CD14-positive monocyte (primary cell): ENCODE measurements at places on chromosomes 2 and 18.

- DNase-seq = no peak
Measured at GRCh38 chr18:24928301-24928878, 423.6 kb downstream of the ZNF521 start.

DNA sequence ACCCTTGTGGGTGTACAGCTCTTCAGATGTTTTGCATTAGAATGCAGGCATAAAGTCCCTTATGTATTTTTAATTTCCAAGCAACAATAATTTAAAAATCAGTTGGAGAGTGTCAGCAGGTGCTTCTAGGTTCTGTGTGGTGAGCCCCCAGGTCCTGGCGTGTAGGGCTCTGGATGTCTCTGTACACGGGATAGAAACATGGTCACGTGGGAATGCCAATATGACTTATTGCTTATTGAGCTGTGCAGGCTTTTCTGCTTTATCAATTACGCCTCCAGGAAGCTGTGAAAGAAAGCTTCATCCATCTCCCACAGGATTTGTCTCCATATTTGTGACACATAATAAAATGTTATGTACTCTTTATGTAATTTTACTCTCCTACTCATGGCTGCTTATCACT is 37.8 kb downstream of the PRELID3A start:
- no peak for DNase-seq

DNA sequence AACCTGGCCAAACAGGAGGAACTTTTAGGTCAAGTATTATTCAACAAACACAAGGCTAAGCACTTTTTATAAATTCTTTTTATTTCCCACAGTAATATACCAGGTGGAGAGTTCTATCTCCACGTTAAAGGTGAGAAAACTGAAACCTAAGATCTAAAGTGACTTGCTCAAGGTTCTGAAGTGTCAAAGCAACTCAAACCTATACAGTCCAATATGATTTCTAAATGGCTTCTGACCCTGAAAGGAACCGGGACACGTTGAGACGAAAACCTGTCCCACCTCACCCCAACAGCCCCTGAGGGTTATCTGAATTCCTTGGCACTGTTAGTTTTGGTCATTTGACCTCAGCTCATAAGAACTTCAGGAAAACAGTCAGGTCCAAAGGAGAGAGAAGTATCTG is 814.5 kb upstream of the LRATD1 start:
- DNase-seq = no peak

DNA sequence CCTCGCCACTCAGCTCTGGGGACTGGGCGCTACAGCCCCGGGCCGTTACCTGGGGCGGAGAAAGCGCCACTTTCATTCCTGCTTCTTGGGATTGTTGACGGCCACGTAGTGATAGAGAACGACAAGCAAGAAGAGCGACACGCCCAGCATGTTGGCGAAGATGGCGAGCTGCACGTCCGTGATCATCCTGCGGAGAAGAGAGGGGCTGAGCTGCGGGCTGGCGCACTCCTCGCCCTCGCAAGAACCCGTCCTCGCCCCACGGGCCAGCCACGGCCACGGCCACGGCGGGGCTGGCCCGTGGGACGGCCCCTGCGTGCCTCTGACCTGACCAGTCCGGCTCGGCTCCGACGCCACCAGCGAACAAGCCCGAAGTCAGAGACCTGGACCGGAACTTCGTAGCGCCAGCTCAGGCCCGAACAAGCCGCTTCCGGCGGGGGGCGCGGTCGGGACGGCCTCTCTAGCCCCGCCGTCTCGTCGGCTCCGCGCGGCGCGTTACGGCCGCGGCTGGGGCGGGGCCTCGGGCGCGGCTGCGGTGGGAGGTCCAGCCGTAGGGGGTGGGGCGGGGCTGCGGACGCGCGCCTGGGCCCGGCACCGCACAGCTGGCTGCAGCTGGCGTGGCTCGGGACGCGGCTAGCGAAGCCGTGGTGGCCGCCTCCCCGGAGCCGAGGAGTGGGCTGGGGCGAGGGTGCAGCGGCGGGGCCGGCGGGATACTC is at the start of gene OST4:
TSS of gene OST4 (minus strand) at position 378 of the 713 bp plus-strand sequence.
- DNase-seq = peak; percentile 84

GRCh38 chr2:11766016-11766415 is 19.6 kb downstream of the LPIN1 start:
- DNase-seq = no peak

- no peak for DNase-seq
Measured at GRCh38 chr2:98959810-98960507, 23.9 kb upstream of the CRACDL start.

DNA sequence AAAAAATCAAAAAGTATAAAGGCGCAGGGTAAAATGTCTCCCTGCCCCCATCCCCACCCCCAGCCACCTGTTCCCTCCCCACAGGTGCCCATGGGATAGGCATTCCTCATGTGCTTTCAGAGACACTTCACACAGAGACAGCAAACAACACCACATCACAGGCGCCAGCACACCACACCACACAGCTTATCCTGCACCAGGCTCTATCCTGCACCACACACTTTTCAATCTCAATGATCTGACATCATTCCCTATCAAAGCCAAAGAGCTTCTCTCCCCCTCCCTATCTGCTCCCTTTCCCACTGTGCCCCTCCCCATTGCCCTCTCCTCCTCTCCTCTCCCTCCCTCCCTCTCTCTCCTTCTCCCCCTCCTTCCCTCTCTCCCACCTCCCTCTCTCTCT is 15.5 kb downstream of the FAM178B start:
- DNase-seq = no peak

DNA sequence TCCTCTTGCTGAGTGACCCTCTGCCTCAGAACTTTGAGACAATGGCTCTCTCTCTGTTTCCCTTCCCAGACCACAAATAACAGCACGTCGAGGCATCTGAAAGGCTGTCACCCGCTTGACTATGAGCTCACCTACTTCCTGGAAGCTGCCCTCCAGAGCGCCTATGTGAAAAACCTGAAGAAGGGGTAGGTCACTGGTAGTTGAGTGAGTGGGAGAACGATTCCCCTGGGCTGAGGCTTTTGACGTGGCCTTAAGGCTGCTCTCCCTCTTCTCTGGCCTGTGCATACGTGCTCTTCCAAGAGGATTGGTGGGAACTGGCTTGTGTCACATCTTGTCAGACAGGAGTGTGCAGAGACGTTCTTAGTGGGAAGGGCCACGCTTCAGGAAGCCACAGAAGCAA is 63.1 kb upstream of the MCFD2 start:
- peak; percentile 45 for DNase-seq

- DNase-seq = no peak
Measured at GRCh38 chr18:3912705-3913104, 462.7 kb downstream of the TGIF1 start.

DNA sequence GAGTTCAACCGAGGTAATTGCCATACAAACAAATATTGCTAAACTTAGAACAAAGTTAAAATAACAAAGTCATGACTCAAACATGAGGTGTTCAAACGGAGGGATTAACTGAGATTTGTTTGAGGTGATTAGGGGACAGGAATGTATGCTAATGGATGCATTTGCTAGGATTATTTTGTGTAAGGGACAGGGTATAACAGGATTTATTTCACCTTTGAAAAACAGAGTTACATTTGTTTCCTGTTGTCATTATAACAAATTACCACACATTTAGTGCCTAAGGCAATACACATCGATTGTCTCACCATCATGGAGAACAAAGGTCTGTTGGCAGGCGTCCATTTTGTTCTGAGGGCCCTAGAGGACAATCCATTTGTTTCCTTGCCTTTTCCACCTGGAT is 304.3 kb upstream of the CNTNAP5 start:
- no peak for DNase-seq

- DNase-seq = no peak
Measured at GRCh38 chr2:164103271-164103670, 367.5 kb upstream of the FIGN start.

- no peak for DNase-seq
Measured at GRCh38 chr2:85245891-85246290, 81.9 kb downstream of the TGOLN2 start.
